ENCODE measurements at places on chromosomes 13 and 19.

GRCh38 chr19:55050749-55051532, 12.0 kb downstream of the RDH13 start:
- no peak for DNase-seq

DNA sequence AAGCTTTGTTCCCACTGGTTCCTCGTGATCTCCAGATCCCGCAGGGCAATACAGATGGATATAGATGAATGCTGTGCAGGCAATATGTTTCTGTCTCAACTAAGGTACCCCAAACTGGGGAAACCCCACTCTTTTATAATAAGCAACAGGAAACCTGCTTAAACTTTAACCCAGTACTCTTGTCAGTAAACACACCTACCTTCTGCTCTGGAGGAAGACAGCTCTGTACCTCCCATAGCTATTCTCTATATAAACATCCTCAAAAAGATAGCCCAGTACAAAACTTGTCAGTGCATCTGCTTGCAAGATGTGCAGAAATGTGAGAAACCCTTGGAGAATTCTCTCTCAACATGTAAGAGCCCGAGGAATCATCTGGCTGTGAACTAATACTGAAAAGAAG, 583.6 kb downstream of the OLFM4 start:
- DNase-seq = no peak

DNA sequence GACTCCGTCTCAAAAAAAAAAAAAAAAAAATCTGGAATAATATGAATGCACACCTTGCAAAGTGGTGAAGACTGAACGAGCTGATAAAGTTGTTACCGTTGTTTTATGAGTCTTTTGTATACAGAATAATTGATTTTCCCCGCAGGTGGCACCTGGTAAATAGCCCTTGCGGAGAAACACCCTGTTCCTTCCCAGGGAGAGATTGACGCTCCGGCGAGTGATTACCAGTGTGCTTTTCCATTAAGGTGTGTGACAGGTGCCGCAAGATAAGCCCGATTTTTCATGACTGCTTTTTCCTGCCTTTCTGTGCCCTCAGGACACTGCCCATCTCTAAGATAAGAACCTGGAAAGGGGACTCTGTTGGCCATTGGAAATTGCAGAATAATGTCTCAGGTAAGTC, 943 bp downstream of the ZNF302 start:
- peak; percentile 49 for DNase-seq

DNA sequence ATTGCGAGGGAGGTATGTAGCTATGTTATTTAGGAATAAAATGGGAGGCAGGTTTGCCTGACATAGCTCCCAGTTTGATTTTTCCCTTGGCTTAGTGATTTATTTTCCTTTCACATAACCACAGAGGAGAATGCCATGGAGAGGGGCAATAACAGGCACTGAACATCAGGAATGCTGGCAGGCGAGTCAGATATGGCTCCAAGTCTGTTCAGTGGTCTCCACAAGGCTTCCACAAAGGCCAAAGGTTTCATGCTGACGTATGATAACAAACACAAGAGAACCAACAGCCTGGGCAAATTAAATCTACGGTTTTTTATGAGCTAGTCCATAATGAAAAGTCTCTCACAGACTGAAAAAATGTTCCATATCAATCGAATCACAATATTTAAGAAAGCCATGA, 66.7 kb downstream of the SUCLA2 start:
- DNase-seq = no peak

GRCh38 chr19:29483641-29483920, 42.2 kb upstream of the VSTM2B start:
- DNase-seq = no peak

GRCh38 chr19:31534786-31535657, 185.8 kb upstream of the TSHZ3 start:
- no peak for DNase-seq

GRCh38 chr19:49442354-49442753, 1.0 kb upstream of the SLC17A7 start:
- peak; percentile 76 for DNase-seq

- peak; percentile 32 for DNase-seq
Observed at GRCh38 chr13:58869566-58869965, 1238.0 kb downstream of the PCDH17 start.

DNA sequence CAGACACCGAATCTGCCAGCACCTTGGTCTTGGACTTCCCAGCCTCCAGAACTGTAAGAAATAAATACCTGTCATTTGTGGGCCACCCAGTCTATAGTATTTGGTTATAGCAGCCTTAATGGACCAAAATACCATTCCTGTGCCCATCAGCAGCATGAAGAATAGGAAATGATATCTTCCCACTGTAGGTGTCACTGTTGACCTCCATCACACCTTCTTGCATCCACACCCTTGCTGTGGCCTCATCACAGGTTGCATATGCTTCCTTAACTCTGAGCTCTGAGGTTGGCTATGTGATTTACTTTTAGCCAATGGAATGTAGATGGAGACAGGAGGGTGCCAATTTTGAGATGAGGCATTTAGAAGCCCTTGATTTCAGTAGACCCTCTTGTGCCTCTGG, 242.0 kb upstream of the TSHZ3 start:
- DNase-seq = no peak

- no peak for DNase-seq
Observed at GRCh38 chr13:114112231-114112825, 20.1 kb downstream of the RASA3 start.

DNA sequence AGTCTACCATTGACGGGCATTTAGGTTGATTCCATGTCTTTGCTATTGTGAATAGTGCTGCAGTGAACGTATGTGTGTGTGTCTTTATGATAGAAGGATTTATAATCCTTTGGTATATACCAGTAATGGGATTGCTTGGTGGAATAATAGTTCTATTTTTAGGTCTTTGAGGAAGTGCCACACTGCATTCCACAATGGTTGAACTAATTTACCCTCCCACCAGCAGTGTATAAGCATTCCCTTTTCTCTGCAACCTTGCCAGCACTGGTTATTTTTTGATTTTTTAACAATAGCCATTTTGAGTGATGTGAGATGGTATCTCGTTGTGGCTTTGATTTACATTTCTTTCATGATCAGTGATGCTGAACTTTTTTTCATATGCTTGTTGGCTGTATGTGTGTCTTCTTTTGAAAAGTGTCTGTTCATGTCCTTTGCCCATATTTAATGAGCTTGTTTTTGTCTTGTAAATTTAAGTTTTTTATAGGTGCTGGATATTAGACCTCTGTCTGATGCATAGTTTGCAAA, 37.5 kb downstream of the RFC3 start:
- no peak for DNase-seq

DNA sequence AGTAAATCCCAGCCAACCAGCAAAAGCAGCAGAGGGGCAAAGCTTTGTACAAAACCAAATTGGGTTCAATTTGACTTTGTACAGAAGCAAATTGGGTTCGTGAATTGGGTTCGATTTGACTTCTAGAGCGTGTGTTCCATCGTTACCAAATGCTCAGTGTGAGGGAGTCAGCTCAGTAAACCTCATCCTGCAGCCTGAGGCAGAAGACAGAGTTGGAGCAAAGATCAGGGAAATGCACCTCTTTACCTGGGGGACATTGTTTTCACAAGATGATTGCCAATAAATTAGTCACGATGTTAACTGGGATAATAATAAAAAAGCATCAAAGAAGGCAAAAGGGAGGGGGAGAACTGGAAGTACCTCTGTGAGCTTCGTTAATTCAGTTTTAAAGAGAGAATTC, 1.5 kb downstream of the RAB20 start:
- DNase-seq = no peak

- no peak for DNase-seq
Observed at GRCh38 chr19:4051175-4052101, 15.3 kb downstream of the ZBTB7A start.

- DNase-seq = no peak
Observed at GRCh38 chr13:104553186-104553585, 1487.0 kb upstream of the SLC10A2 start.

GRCh38 chr19:18029617-18030338, 21.8 kb downstream of the ARRDC2 start:
- DNase-seq = peak; percentile 62

DNA sequence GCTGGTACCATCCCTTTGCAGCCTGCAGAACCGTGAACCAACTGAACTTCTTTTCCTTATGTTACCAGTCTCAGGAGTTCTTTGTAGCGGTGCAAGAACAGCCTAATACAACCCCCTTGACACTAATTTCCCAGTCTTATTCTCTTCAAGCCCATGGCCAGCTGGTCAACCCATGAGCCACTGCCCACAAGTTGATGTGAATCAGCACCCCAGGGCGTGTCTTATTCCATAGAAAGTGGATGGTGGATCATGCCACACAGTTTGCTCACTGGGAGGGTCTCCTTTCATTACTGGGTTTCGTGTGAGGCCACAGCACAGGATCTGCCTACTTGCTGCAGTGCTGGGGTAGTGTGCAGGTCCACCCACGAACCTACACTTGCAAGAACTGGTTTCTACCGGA, 27.0 kb downstream of the TEX29 start:
- no peak for DNase-seq

DNA sequence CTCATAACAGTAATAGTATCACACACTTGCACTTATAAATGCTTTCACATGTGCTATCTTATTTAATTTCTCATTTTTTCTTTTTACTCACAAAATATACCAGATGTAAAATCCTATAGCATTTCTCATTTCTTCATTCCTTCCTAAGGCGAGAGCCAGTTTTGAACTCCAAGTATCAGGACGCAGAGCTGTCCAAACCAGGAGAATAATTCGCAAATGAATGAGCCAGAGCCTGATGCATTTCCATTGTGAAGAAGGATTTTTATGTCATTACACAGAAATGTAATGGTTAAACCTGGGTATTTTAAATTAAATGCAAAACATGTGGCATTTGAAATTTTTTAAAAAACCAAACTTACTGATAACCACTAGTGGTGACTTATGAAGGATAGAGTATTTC, 244.3 kb downstream of the RGCC start:
- no peak for DNase-seq

DNA sequence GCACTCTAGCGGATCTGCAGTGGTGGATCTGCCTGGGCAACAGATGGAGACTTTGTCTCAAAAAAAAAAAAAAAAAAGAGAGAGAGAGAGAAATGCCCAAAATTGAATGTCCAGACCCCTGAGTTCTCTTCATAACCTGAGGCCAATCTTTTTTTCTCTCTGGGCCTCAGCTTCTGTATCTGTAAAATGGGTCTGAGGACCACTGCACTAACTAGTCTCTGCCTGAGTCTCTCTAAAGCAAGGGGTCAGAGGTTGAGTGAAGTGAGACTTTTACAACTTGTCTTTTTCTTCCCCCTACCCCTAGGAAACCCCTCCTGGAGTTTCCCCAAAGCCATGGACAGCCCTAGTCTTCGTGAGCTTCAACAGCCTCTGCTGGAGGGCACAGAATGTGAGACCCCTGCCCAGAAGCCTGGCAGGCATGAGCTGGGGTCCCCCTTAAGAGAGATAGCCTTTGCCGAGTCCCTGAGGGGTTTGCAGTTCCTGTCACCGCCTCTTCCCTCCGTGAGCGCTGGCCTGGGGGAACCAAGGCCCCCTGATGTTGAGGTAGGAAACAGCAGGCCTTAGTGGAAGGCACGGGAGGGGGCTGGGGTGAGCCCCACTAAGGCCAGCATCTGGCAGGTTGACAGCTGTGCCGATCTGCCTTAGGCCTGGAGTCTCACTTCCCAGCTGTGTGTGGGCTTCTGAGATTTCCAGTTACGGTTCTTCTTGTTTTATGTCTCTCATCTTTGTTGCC, 1.8 kb downstream of the TMEM91 start:
- no peak for DNase-seq

- DNase-seq = no peak
Observed at GRCh38 chr19:32649751-32650150, 25.2 kb downstream of the ANKRD27 start.

- no peak for DNase-seq
Observed at GRCh38 chr13:35531526-35531925, 55.0 kb upstream of the MAB21L1 start.

- no peak for DNase-seq
Observed at GRCh38 chr19:48458016-48458415, 2.6 kb downstream of the KCNJ14 start.

DNA sequence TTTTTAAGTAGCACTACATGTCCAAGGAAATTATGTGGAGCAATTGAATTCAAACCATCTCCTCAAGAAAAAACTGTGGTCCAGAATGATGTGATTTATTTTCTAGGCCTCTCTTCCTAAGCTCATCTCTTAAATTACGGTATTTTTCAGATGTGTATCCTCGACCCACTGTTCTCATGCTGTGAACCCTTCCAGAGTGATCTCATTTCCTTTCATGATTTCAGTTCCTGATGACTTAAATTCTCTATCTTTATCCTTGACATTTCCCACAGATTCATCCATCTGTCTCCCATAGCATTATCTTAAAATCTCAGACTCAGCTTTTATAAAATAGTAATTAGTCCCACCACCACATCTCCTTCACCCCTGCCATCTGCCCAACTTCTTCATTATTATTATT, 117.6 kb upstream of the SPRY2 start:
- DNase-seq = no peak

GRCh38 chr13:110109910-110110309, 197.0 kb downstream of the COL4A1 start:
- DNase-seq = no peak

GRCh38 chr19:46018729-46019251, 4.1 kb downstream of the PGLYRP1 start:
- no peak for DNase-seq

DNA sequence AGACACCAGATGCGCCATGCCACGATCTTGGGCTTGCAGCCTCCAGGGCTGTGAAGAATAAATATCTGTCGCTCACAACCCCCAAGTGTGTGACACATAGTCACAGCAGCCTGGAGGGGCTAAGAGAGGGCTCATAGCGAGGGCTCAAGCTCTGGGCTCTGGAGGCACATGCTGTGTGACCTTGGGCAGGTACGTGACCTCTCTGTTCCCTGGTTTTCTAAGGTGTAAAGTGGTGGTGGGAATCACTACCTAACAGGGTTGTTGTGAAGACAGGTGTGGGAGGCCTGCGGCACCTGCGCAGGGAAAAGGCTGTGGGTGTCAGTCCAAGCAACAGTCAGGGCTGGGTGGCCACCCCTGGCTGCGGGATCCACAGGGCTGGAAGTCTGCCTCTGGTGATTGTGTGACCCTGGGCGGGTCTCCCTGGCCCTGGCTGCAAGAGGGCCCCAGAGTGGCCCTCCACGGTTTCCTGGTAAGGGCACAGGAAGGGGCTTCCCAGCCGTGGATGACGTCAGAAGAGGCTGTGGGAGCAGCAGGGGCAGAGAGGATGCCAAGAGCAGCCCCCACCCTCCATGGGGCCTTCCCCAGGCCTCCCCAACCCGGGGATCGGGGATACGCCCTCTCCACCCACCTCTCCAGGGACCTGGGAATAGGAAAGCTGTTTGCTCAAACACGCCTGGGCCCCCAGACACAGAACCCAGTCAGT, 218.8 kb upstream of the SGCG start:
- no peak for DNase-seq

Measured in NCI-H345 (cell line).